Stimulated activated CD4-positive, alpha-beta T cell treated with anti-CD3 and anti-CD28 coated beads, Interleukin-2, amount 100 ng/mL, for 24 hours (primary cell): ENCODE measurements at places on chromosomes 7 and 10.
A peak's percentile ranks its signal among the peaks of the same experiment; 100 is the strongest.

GRCh38 chr7:116776046-116776445, 86.3 kb upstream of the CAPZA2 start:
- no peak for DNase-seq

DNA sequence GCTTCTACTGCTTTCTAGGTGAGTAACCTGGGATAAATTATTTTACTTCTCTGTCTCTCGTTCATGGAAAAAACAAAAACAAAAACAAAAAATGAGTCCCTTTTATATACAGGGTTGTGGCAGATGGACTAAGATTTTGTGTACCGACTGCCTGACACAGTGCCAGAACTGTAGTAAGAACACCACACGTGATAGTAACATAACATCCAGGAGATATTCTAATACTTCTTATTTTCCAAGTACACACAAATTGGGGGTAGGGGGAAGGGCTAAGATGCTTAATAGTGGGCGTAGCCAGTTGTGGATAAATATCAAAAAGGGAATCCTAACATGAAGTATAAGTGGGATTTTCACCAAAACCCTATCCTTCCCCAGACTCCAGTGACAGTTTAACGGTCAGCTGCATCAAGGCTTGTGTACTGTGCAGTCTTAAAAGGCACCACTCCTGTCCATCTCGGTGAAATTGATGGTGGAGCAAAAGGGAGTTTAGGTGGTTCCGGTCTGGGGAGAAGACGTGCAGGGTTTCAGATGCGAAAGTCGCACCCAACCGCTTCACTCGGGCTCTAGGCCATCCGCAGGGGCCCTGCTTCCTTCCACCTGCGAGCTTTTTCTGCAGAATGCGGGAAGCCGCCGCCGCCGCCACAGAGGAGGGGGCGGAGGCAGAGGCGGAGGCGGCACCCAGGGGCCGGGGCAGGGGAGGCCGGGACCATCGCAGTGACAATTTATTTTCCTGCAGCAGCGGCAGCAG, at the start of gene STAMBPL1:
Gene STAMBPL1 (plus strand): TSS at position 712 of the 748 bp plus-strand sequence. CDS start 21,464 bp downstream, outside the sequence.
- no peak for DNase-seq

GRCh38 chr10:50417886-50418830, 166.8 kb upstream of the ASAH2 start:
- peak; percentile 50 for DNase-seq

DNA sequence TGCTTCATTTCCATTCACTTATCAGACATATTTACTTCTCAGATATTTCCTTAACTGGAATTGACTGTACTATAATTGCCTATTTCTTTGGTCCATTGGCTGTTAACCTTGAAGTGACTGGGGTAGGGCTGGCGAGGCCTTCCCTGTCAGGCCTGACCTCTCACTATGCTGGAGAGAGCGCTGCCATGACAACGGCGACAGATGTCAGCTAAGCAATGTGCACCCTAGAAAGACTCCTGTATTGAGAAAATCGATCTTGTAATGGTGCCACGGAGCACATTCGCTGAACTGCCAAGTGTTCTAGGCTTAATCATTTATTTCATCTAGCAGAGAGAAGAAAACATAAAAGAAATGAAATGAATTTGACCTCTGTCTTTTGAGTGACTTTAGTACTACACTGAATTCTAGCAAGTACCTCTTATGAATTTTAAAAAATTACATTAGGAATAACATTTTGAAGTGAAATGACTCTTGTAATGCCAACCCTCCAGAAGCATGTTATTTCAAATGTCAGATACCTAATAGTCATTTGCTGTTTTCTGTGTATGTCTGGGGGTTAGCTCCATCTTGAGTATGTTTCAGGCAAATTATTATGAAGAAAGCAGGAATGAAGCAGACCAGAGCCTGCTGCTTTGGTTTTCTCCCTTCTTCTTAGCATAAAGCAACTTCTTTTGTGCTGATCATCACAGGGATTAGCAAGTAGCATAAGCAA, 148.0 kb downstream of the SNX10 start:
- DNase-seq: no peak

- no peak for DNase-seq
These were observed 68.5 kb downstream of the MAP3K8 start for GRCh38 chr10:30502266-30503060.

GRCh38 chr7:36430186-36430585, 40.5 kb downstream of the ANLN start:
- DNase-seq: no peak

- no peak for DNase-seq
These were observed 220.9 kb upstream of the PLXDC2 start for GRCh38 chr10:19595212-19595845.

DNA sequence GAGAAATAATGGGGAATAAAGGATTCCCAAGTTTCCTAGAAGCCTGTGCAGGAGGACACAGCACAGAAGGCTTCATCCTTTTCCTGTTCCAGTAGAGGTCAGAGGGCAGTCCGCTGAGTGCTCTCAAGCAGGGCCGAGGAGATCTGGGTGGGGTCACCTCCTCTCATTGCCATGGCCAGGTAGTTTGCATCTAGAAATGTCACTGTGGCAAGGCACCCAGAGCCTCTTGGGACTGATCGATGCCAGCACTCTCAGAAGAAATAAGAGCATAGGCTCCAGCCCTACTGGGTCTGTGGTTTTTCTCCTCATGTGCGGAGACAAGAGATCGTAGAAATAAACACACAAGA, 7.9 kb downstream of the NUB1 start:
- no peak for DNase-seq

GRCh38 chr10:96614515-96614914, 27.7 kb upstream of the TM9SF3 start:
- DNase-seq: no peak

DNA sequence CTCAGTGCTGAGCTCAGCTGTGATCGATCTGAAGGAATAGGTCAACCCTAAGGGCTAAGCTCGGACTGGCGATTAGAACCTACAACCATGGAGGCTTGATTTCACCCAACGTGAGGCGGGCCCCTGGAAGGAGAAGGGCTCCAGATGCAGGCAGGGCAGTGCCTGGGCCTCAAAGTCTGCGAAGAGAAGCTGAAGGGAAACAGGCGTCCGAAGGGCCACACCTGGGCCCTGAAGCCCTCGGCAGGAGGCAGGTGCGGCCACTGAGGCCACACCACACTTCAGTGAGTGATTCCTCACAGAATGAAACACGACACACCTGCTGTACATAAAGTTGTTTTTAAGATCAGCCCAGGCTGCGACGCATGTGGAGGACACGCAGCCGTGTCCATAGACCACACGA, 198.7 kb downstream of the PTPRN2 start:
- DNase-seq: no peak

DNA sequence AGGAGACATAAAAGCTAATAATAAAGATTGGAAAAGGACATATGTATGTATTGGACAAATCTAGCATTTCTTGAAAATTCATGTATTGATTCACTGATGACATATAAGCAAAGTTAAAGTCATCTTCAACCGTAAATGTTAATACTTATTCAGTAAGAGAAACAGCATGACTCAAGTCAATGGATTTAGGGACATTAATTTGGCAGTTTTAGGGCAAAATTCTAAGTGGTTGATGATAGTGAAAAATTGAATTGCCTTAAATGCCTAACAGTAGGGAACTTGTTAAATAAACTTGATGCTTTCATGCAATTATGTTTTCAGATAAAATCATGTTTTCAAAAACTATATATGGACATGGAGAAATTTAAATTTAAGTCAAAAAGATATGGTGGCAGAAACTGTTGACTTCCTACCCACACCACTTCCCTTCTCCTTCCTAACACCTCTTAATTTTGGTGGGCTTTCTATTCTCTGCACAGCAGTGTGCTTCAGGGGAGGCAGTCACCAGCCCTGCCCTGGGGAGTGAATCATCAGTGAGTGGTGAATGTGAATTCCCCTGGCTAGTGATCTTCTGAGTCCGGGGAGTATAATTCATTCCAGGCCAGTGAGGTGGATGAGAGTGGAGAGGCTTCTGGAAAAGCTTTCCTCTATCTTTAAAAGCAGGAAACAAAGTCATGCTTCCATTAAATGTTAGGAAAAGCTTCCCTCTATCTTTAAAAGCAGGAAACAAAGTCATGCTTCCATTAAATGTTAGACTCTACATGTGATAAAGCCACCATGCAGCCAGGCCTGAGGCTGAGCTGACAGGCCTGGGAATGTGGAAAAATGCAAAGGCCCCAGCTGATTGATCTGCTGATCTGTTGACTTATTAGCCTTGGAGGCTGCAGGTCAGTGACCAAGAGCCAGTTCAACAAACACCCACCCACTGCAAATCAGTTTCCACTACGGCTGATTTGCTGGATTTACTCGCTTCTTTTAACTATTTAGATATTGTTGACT, 25.2 kb upstream of the ITGB1 start:
- DNase-seq: no peak

DNA sequence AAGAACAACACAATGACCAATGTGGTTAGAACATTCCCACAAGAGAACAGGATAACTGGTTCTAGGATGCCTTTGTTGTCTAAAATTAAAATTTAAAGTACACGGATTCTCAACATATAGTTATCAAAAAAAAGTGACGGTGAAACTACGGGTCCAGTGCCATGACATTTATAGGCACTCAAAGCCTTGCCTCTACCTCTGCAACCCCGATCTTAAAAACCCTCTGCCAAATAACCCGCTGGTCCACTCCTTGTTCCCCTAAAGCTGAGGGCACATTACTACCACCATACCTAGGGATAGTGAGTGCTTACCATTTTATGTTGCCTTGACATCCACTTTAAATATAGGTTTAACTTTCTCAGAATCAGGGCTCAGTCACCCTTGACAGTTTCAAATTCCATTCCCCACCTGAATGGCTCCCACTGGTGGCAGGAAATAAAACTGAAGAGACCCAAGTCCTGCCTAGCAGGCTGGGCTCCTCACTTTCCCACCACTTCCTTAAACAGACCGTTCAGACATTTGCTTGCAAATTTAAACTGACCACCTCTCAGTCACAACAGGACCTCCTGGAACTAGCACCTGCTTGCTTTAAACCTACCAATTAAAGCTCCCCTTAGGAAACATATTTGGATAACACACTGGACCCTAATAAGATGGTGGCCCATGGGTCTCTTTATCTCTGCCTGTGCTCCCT, 169.9 kb upstream of the ASAH2 start:
- no peak for DNase-seq
